Left lung (tissue), 14 donors: ENCODE measurements at places on chromosomes 1 and 21. TPM values are rescaled to one million over a fixed set of nuclear protein-coding genes. Genes with fewer than 3 reads are reported as not detected.

DNA sequence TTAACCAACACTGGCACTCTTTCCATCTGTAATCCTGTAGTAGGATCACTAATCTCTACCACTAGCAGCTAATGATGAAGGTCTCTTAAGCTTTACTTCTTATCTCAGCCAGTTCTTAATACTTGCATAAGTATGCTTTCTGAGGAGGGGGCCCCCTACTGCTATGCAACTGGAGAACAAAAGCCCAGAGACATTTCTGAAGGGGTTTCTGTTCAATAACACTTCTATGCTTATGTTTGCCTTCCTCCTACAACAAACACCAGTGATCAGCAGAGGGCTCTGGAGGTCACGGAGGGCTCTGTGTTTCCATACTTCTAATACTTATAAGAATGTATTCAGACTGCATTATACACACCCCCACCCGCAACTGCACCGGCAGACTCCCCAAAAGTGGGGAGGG is 215.8 kb downstream of the BARHL2 start:
- DNase-seq, result no peak
- no peaks in the 10 kb centered on the region for H3K27me3 ChIP-seq
- no peak overlapping the region for H3K27ac ChIP-seq
- no peaks in the 10 kb centered on the region for H3K4me1 ChIP-seq
- no peak overlapping the region for H3K4me3 ChIP-seq

GRCh38 chr21:35528116-35529042 is 479.3 kb upstream of the RUNX1 start:
- peaks cover 34% of the 10 kb centered on the region for H3K4me1 ChIP-seq
- peak overlapping the region; percentile 6 for H3K4me3 ChIP-seq
- no peaks in the 10 kb centered on the region for H3K27me3 ChIP-seq
- peak overlapping the region; percentile 88 for H3K27ac ChIP-seq
- H3K36me3 ChIP-seq, result no peaks in the 10 kb centered on the region
- peak; percentile 41 for DNase-seq

- H3K36me3 ChIP-seq, result no peaks in the 10 kb centered on the region
- no peaks in the 10 kb centered on the region for H3K4me1 ChIP-seq
- no peaks in the 10 kb centered on the region for H3K27me3 ChIP-seq
- H3K27ac ChIP-seq, result no peak overlapping the region
- H3K4me3 ChIP-seq, result no peak overlapping the region
Measured at GRCh38 chr1:62725255-62725654, 37.1 kb upstream of the DOCK7 start.

GRCh38 chr1:98323906-98324358 is 337.6 kb upstream of the SNX7 start:
- H3K36me3 ChIP-seq, result no peaks in the 10 kb centered on the region
- peak; percentile 21 for DNase-seq
- H3K27me3 ChIP-seq, result no peaks in the 10 kb centered on the region
- peaks cover 14% of the 10 kb centered on the region for H3K4me1 ChIP-seq
- peak overlapping the region; percentile 15 for H3K27ac ChIP-seq

The PRELP gene
- total RNA-seq, result 19.3 TPM

The THRAP3 gene
- total RNA-seq, result 93.0 TPM
